ENCODE measurements at places on chromosomes 13 and 19.

- DNase-seq, result no peak
Measured at GRCh38 chr19:11887611-11888531, at the start of gene ZNF69. ZNF69 (plus strand) TSS chr19:11887782; CDS start chr19:11887924, 142 bp downstream.

DNA sequence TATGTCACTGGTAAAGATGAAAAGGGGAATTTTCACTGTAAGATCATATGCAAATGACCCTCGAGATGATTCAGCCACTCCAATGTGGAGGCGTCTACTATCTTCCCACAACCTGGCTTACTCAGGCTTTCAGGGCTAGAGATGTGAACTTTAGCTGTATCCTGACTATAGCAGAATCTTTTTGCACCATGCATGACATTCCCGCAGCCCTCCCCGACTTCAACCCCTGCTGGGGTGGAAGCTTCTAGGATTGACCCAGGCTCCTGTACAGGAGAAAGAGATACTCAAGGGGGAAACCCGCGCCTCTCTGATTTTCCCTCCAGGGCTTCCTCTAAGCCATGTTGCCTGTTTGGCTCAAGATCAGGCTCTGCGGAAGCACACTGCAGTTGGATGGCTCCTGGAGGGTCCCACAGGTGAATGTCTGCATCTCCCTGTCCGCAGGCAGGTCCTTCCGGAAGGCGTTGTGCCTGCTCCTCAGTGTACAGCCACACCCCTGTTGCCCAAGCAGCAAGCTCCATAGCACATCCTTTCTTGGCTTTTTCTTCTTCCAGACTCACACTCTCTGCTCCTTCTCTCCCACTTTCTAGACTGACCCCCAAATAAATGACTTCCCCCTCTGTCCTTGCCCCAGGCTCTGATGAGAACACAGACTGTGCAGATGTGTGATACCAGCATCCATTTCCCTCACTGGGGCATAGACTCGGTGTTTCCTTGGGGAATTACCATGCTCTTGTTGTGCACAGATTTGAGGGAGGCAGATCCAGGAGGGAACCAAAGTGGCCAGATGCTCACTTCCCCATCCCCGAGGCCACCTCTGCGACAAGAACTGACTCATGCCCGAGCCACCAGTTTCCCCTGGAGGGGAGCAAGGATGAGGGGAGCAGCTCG is 29.1 kb upstream of the POP4 start:
- peak; percentile 29 for DNase-seq

DNA sequence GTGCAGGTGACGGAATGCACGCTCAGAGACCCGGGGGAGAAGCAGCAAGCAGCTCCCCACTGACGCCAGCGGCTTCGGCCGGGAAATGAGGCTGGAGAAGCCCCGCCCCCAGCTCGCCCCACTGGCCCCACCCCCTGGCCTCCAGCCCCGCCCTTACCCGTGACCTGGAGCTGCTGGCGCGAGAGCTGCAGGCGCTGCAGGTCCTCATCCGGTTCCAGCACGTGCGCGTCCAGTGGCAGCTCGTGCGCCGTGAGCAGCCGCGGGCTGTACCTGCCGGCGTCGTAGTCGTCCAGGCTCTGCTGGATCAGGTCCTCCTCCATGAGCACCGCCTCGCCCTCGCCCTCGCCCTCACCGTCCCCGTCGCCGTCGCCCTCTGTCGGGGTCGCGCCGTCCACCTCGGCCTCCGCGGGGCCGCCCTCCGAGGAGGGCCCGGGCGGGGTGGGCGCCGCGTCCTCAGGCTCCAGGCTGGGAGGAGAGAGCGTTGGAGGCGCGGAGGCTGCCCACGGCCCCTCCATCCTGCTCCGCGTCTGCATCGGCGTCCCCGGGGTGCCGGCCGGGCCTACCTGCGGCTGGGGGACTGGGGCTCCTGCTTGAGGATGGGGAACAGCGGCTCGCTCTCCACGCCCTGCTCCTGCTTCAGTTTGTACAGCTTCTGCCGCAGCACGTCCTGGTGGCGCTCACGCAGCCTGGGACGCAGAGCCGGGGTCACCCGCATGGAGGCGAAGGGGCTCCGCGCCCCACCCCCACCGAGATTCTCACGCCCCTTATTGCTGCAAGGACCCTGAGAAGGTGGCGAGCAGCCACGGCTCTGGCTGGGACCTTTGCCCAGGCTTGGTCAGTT is 6.4 kb upstream of the TBXA2R start:
- DNase-seq, result no peak

GRCh38 chr13:96053003-96053703 is at the start of gene UGGT2:
UGGT2 (minus strand) TSS chr13:96053401; CDS start chr13:96053312, 89 bp downstream.
- peak; percentile 92 for DNase-seq

DNA sequence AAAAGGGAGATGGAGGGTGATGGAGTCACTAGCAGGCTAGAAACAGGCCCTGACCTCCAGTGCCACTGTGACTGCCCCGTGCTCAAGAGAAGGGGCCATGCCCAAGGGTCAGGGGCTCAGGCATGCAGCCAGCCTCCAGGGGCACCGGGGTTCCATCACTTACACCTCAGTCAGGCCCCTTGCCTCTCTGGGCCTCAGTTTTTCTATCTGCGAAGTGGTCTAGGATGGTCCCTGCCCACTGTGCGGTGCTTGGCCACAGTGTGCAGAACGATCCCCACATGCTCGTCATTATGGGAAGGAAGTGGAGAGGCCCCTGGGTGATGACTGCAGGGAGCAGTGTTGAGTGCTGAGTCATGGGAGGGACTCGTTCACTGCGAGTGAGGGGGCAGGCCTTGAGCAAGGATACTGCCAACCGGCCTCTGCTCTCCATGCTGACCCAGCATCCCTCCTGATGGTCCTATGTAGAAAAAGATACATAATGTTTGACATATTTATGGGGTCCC is 23.1 kb downstream of the TMED1 start:
- peak; percentile 83 for DNase-seq

DNA sequence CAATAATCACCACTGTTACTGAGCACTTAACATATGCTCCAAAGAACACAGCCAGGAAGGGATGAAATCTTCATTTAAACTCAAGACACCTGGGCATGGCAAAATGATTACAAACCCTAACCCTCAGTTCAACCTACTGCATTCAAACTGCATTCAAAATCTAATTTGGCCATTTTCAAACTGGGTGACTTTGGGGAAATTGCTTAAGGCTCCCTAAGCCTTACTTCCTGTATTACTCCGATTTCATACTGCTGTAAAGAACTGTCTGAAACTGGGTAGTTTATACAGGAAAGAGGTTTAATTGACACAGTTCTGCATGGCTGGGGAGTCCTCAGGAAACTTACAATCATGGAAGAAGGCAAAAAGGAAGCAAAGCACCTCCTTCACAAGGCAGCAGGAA is 50.4 kb downstream of the CBY2 start:
- DNase-seq, result no peak

DNA sequence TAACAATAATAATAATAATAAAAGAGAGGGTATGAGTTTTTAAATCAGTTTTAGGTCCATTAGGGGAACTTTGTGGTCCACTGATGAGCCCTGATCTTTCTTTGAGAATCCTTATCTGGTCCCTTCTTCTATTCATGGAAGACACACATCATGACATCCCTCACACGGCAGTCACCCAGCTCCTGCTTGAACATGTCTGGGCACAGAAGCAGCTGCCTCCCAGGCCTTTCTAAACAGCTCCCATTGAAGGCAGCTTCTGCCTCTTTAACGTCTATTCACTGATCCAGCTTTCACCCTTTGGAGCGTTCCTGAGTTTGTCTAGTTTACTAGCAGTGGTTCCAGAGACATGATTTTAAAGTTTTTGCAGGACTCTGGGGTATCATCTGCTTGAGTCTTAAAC is 42.6 kb upstream of the STK24 start:
- no peak for DNase-seq

DNA sequence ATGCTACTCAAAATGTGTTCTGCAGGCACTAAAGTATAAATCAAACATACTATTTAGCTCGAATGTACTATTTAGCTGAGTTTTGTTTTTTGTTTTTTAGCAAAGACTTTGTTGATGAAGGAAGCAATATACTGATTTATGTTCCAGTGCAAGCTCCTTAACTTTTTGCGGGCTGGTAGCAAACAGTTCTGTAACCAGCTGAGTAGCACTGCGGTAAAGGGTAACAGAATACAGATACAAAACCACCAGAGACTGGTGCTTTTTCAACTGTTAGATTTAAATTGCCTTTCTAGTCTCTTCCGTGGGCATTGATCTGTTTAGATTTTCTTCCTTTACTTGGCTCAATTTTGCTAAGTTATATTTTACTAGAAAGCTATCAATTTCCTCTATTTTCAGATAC is 39.0 kb upstream of the KPNA3 start:
- no peak for DNase-seq

DNA sequence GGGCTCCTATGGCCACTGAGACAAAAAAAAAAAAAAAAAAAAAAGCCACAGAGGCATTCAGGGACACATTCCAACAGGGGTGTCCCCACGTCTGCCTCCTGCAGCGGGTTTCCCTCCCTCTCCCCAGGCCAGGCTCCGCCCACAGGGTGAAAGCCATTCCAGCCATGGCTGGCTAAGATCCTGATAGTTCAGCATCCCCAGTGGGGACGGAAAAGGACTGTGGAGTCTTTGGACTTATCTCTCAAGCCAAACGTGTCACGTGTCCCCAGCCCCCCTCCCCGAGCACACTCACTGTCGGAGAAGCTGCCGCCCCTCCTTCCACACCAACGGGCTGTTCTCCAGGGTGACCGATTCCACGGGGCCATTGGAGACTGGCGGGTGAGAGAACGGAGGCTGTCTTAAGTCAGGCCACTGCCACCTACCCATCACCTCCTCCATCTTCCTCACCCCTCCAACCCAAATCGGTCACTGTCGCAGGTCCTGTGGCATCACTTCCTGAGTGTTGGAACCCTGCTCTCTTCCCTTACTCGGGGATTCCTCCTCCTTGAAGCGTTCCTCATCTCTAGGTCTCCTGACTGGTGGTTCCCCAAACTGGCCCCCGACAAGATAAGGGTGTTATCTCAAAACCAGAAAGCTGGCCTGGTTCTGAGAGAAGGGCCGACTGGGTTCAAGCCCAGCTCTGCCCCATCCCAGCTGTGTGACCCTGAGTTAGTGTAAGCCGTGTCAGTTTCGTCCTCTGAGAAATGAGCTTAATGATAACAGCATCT is 9.1 kb upstream of the FKRP start:
- DNase-seq, result no peak

GRCh38 chr13:75600371-75600770 is 35.8 kb upstream of the LMO7 start:
- DNase-seq, result no peak

GRCh38 chr19:3106509-3107141 is 12.5 kb downstream of the GNA11 start:
- no peak for DNase-seq

- no peak for DNase-seq
Measured at GRCh38 chr19:1883784-1884183, 1.5 kb downstream of the ABHD17A start.

DNA sequence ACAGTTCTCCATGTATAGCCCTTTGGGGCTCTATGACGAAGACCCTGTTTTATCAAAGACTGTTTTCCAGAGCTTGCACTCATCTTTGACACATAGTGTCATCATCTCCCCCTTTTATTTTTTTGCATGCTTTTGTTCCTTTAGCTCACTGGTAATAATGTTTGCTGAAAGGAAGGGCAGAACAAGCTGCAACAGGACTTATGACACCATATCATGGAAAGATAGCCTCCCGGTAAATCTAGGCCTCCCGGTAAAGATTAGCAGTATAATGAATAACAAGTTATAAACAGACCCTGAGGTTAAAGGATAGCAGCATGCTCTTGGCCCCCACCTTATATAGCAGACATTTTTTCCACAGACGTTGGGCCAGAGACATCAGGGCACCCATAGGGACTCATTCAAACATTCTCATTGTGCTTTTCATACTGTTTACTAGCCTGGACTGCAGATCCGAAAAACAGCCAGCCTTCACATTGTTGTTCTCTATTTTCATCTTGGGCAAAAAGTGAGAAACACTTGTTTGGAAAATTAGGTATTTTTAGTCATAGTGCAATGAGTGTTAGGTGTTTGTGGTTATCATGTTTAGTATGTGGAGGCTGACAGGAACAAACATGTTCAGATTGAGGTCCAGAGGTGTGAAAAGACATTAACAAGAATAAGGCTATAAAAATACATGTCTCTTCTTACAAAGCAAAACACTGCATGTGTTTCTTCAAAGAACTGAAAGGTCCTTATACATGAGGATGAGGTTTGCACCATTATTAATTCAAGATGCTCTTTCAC is 136.9 kb upstream of the SPRY2 start:
- no peak for DNase-seq

- DNase-seq, result no peak
Measured at GRCh38 chr13:50030315-50030714, 15.1 kb downstream of the KCNRG start.

- no peak for DNase-seq
Measured at GRCh38 chr13:59766236-59766635, 397.5 kb downstream of the DIAPH3 start.

DNA sequence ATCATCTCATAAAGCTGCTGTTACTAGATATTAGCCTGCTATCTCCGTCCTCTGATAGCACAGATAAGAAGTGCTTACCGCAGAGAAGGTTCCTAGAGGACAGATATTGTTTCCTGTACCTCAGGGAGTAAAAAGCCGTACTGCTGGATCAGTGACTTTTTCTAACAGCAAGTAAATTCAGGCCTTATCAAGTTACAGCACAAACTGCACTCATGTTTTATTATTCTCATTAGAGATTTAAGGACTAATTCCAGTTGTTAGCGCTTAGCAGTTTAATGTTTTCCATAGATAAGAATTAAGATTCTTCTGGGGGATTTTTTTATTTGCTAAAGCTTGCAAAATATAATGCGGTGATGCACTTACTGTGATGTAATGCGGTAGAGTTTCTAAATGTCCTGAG is 119.0 kb upstream of the OBI1 start:
- no peak for DNase-seq

DNA sequence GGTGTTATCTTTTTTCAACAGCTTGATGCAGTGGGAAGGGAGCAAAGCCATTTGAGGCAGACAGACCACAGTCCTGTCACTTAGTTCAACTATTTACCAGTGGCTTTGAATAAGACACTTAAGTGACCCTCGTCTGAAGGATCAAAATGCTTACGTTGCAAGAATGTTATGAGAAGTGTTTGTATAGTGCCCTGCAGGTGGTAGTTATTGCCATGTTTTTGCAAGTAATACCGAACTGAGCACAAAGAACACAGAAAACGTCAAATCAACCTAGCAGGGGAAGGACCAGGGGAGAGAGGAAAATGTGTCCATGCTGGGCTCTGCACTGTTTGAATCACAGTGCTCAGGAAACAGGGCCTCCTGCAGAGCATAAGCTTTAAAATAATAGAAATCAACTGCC is 2.8 kb downstream of the SOHLH2 start:
- no peak for DNase-seq

- DNase-seq, result no peak
Measured at GRCh38 chr13:36166046-36166445, 34.9 kb upstream of the DCLK1 start.

Measured in NCI-H226 (cell line).